Ascending aorta (tissue), 2 donors: ENCODE measurements at places on chromosomes 7 and 10. TPM values are rescaled to one million over a fixed set of nuclear protein-coding genes. Genes with fewer than 3 reads are reported as not detected.

DNA sequence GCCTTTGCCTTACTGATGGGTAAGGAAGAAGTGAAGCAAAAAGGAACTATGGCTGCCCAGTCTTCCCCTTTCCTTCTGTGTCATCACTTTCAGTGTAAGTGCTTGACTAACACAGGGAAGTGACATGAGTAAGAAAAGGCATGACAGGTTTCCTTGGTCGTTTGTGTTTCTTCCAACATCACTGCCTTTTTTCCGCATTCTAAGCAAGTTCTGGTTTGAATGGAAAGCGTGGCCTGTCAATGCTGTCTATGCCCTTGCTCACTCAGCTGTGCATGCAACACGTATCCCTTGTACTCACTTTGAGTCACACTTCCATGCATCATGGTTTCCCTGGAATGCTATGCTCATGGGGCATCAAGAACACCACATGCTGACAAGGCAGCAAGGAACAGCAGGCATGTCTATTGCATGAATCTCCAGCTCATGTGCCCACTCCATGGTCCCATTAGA, 111.8 kb downstream of the OAT start:
- peaks cover under 1% of the 10 kb centered on the region for H3K4me1 ChIP-seq
- no peaks in the 10 kb centered on the region for H3K36me3 ChIP-seq
- no peak overlapping the region for H3K4me3 ChIP-seq
- peak; percentile 62 for DNase-seq
- no peak overlapping the region for H3K27ac ChIP-seq

- no peak overlapping the region for H3K4me3 ChIP-seq
- no peaks in the 10 kb centered on the region for H3K4me1 ChIP-seq
- H3K27ac ChIP-seq, result no peak overlapping the region
- DNase-seq, result no peak
Observed at GRCh38 chr10:96577069-96577468, 9.7 kb downstream of the TM9SF3 start.

GRCh38 chr7:22867003-22867402, 44.4 kb upstream of the TOMM7 start:
- no peak overlapping the region for H3K4me3 ChIP-seq
- no peaks in the 10 kb centered on the region for H3K27me3 ChIP-seq
- peak overlapping the region; percentile 42 for H3K27ac ChIP-seq
- DNase-seq, result no peak

DNA sequence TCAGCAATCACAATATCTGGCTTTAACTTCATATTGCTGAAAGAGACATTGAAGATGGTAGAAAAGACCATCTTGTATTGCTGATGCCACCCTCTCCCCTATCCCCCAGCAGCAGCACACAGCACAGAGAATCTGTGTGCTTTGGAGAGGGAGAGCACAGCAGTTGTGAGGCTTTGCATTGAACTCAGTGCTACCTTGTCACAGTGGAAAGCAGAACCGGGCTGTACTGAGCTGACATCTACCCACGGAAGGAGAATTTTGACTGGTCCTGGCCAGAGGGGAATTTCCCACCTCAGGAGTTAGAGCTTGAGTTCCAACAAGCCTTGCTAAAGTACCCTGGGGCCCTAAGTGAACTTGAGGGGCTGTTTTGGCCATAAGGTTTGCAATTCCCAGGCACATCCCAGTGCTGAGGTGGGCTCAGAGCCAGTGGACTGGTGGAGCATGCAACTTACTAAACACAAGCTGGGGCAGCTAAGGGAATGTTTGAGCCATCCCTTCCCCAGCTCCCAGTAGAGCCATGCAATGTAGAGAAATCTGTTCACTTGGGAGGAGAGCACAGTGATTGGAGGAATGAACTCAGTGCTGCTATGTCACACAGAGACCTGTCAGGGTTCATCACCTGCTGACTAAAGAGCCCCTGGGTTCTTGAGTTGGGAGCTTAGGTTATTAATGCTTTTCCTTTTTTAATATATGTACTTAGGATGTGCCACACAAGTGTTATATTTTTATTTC, 62.1 kb downstream of the OR13A1 start:
- H3K27me3 ChIP-seq, result no peaks in the 10 kb centered on the region
- H3K4me3 ChIP-seq, result no peak overlapping the region
- H3K27ac ChIP-seq, result no peak overlapping the region
- H3K4me1 ChIP-seq, result no peaks in the 10 kb centered on the region
- H3K36me3 ChIP-seq, result no peaks in the 10 kb centered on the region

- no peak overlapping the region for H3K27ac ChIP-seq
- no peak for DNase-seq
- H3K4me3 ChIP-seq, result no peak overlapping the region
- H3K27me3 ChIP-seq, result no peaks in the 10 kb centered on the region
- no peaks in the 10 kb centered on the region for H3K4me1 ChIP-seq
Observed at GRCh38 chr7:156220078-156220605, 407.9 kb upstream of the SHH start.

- H3K4me3 ChIP-seq, result no peak overlapping the region
- no peaks in the 10 kb centered on the region for H3K27me3 ChIP-seq
- peaks cover 33% of the 10 kb centered on the region for H3K4me1 ChIP-seq
Observed at GRCh38 chr10:17026686-17027485, 102.7 kb downstream of the CUBN start.

- H3K27me3 ChIP-seq, result no peaks in the 10 kb centered on the region
- no peak overlapping the region for H3K27ac ChIP-seq
- no peak overlapping the region for H3K4me3 ChIP-seq
- DNase-seq, result no peak
- H3K36me3 ChIP-seq, result peaks cover 5% of the 10 kb centered on the region
- H3K4me1 ChIP-seq, result peaks cover 4% of the 10 kb centered on the region
Observed at GRCh38 chr10:1059902-1060301, 3.7 kb downstream of the WDR37 start.

GRCh38 chr7:112136271-112137008, 69.8 kb downstream of the DOCK4 start:
- no peak for DNase-seq
- no peaks in the 10 kb centered on the region for H3K36me3 ChIP-seq

GRCh38 chr7:158024881-158025280, 562.7 kb downstream of the PTPRN2 start:
- no peaks in the 10 kb centered on the region for H3K27me3 ChIP-seq
- H3K36me3 ChIP-seq, result no peaks in the 10 kb centered on the region
- H3K27ac ChIP-seq, result no peak overlapping the region
- H3K4me1 ChIP-seq, result no peaks in the 10 kb centered on the region

DNA sequence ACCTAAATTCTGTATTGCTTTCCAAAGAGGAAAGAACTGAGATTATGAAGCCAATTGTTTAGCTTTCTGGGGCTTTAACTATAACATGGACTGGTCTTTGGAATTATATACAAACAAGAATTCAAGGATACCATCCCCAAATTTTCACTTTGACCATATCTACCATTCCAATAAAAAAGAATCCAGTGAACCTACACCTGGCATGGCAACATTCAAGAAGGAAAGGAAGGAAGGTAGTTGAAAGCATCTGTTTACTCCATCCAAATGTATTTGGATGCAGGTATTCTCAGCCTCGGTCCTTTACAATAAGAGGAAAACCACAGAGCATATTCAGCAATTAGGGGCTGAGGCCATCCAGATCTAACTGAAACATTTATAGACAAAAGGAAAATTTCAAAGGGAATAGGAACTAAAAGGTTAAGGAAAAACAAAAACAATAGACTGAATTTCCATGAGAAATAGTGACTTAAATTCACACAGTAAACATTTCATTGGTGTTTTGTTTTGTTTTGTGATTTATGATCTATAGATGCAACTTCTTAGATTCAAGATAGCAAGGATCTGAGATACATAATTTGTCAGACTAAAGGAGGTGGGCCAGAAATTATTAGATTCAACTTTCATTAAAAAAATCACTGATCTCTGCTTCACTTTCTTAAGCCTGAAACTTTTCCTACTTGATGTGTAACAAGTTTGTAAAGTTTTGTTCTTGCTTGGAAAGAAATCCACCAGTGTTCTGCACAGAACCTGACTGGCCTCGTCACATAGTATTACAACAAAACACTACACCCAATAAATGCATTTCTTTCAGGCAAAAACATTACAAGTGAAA, 12.7 kb downstream of the SKIDA1 start:
- H3K27me3 ChIP-seq, result no peaks in the 10 kb centered on the region
- no peak overlapping the region for H3K4me3 ChIP-seq
- no peak for DNase-seq
- peaks cover 4% of the 10 kb centered on the region for H3K4me1 ChIP-seq

GRCh38 chr10:69817078-69817581, 15.4 kb downstream of the COL13A1 start:
- H3K4me3 ChIP-seq, result no peak overlapping the region
- DNase-seq, result no peak
- no peak overlapping the region for H3K27ac ChIP-seq
- H3K27me3 ChIP-seq, result no peaks in the 10 kb centered on the region

GRCh38 chr10:34761453-34761852, 53.6 kb downstream of the PARD3 start:
- H3K36me3 ChIP-seq, result no peaks in the 10 kb centered on the region
- no peak overlapping the region for H3K4me3 ChIP-seq
- no peak overlapping the region for H3K27ac ChIP-seq
- H3K27me3 ChIP-seq, result no peaks in the 10 kb centered on the region

DNA sequence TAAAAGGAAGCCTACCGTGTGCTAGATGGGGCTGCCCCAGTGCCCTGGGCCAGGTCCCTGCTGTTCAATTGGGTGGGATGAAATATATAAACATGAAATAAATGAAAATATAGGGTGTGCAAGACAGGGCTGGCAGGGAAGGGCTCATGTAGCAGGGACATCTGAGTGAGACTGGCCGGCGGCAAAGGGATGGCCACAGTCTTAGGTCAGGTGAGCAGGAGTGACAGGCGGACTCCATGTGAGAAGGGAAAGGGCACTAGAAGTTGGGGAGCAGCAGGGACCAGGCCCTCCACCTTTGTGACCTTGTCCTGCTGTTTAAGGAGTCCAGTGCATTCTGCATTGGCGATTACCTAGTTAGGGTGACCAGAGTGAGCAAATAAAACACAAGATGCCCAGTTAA, 207.6 kb upstream of the ZNF32 start:
- H3K27me3 ChIP-seq, result no peaks in the 10 kb centered on the region
- H3K4me1 ChIP-seq, result no peaks in the 10 kb centered on the region
- H3K4me3 ChIP-seq, result no peak overlapping the region
- DNase-seq, result no peak

DNA sequence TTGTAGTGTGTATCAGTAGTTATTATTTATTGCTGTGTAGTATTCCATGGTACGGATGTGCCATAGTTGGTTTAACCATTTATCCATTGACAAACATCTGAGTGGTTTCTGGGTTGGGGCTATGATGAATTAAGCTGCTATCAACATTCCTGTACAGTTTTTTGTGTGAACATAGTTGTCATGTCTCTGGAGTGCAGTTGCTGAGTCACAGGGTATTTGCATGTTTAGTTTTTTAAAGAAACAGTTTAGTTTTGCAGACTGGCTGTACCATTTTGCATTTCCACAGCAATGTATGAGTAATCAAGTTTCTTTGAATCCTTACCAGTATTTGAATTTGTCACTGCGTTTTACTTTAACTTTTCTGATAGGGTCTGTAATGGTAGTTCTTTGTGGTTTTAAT, 516.7 kb upstream of the CELF2 start:
- H3K4me3 ChIP-seq, result no peak overlapping the region
- H3K4me1 ChIP-seq, result no peaks in the 10 kb centered on the region
- H3K27me3 ChIP-seq, result no peaks in the 10 kb centered on the region
- DNase-seq, result no peak
- no peaks in the 10 kb centered on the region for H3K36me3 ChIP-seq

DNA sequence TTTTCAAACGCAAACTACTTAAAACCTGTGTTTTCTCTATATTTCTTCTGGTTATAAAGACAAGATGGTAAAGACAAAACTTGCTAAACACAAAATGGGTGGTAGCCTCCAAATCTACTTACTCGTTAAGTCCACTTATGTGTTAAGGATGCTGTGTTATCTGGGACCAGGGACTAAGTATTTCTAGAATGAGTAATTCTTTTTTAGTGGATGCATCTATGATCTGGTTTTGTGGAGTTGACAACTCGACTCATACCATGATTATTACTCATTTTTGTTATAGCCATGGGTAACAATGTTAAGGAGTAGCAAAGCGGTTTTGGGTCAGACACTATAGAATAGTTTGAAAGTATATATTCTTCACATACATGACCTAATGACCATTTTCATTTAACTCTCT, 239.5 kb upstream of the FOXP2 start:
- H3K27ac ChIP-seq, result no peak overlapping the region
- no peak for DNase-seq
- H3K4me1 ChIP-seq, result no peaks in the 10 kb centered on the region
- H3K4me3 ChIP-seq, result no peak overlapping the region

DNA sequence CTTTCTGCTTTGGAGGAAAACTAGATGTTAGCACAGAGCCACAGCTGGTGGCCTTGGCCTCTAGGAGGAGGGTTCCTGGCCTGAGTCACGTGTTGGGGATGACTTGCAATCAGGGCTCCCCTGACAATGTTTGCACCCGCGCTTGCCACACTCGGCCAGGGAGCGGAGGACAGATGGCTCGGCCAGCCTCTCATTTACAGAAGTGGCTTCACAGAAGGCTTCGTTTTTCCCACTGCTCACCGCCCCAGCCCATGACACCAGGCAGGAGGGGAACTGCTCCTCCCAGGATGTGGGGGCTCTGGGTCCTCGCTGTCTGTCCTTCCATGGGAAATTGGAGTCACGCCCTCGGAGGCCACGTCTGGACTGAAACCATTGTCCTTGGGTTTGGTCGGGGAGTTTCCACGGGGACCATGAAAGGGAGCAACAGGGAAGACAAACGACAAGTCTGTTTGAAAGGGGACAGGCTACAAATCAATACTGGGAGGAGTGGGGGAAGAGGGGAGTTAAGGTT, 49.6 kb upstream of the UBE3C start:
- H3K27ac ChIP-seq, result no peak overlapping the region
- no peaks in the 10 kb centered on the region for H3K4me1 ChIP-seq
- H3K27me3 ChIP-seq, result no peaks in the 10 kb centered on the region
- H3K4me3 ChIP-seq, result no peak overlapping the region

Gene ATOH7
- total RNA-seq, result not detected

Gene MYH16
- not detected for total RNA-seq

Gene FRMD4A
- 108 TPM for total RNA-seq

Gene FOXI2
- total RNA-seq, result not detected

Gene ADRA2A
- total RNA-seq, result 23.5 TPM
